ENCODE measurements at places on chromosomes 1 and 21.

DNA sequence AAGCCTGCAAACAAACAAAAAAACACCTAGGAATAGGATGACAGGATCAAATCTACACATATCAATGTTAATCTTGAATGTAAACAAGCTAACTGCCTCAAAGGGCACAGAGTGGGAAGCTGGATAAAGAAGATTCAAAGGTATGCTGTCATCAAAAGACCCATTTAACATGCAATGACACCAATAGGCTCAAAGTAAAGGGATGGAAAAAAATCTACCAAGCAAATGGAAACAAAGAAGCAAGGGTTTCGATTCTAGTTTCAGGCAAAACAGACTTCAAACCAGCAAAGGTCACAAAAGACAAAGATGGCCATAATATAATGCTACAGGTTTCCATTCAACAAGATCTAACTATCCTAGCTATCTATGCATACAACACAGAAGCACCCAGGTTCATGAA is 16.2 kb upstream of the OR2T10 start:
- DNase-seq: no peak

DNA sequence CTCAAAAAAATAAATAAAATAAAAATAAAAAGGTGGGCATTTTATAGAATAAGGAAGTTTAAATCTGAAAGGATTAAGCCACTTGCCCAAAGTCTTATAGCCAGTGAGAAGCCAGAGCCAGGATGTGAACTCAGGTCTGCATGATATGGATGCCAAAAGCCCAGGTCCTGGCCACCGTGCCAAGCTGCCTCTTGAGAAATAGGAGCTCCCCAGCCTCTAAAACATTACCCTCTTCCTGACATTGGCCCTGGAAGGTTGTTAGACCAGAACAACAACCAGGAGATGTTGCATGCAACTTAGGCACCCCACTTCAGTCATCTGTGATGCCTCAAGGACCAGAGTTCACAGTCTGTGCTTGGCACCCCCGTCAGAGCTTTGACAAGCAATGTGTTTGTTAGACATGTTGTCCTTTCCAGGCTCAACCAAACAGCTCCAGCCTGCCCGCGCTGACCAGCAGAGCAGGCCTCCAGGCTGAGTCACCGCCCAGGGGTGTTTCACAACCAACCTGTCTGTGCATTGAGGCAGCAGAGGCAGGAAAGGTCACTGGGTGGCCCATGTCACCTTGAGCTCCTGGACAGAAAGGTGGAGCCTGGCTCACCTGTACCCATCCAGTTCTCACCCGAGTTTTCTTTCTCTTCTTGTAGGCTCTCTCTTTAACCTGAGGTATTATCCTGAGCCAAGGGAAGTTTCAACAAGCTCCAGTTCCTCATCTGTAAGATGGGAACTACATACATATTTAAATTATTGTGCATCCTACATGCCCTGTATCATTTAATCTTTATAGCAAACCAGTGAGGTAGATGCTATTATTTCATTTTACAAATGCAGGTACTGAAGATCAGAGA is 14.9 kb upstream of the MED18 start:
- DNase-seq: no peak

DNA sequence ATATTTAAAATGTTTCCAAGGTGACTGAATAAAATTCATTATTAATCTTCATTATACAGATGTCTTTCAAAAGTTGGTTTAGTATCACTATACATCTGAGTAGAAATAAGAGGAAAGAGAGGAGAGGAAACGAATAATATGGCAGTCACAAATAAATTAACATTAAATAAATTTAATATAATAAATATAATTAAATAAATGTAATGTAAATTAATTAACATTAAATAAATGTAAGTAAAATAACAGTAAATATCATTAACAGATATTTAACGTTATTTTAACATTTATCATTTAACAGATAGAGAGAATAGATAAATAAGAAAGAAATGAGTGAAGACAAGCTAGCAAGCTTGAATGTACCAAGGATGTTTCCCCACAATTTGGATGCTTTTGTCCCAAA is 592.7 kb downstream of the NEGR1 start:
- no peak for DNase-seq

DNA sequence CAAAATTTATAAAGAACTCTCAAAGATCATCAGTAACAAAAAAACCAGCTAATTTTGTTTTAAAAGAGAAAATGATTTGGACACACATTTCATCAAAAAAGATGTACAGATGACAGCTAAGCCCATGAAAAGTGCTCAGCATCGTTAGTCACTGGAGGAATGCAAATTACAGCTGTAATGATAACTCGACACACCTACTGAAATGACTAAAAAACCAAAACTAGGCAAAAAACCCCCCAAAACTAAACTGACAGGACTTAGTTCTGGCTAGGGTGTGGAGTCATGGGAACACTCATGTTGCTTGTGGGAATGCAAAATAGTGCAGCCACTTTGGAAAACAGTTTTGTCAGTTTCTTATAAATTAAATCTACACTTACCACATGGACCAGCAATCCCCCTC is 59.5 kb downstream of the CNIH3 start:
- DNase-seq: no peak

DNA sequence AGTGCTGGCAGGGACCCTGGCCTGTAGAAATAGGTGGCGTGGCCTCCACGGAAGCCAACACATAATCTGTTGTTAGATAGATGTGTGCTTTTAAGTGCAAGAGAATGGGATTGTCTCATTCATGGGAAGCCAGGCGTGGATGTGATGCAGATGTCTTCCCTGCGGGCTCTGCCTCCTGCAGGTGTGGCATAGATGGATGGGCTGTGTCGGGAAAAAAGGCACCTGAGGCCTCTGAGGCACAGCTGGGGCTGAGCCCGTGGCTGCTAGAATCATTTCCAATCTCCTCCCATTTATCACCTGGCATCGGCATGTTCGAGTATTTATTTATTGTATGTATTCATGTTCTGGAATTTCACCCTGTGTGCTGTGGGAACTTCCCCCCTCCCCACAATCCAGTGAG is 353.4 kb upstream of the AJAP1 start:
- no peak for DNase-seq

Measured in fibroblast of skin of left biceps (primary cell).